ENCODE measurements at places on chromosomes 7 and 10.

DNA sequence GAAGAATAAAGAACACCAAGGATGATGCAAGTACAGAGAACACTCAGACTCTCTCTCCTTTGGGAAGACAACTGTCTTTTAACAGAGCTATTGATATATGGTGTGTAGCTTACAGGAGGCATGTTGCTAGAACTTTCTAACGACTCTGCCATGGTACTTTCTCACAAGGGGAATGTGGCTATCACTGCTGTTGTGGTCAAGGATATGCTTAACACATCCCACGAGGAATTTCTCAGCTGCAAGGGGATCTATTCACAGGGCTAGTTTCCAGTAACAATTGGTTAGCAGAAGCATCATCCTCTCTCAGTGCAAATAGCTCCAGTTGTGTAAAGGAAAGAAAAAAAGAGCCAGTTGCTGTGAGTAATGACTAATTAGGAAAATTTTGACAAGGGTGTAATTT is 826.0 kb downstream of the SORCS1 start:
- DNase-seq: no peak

DNA sequence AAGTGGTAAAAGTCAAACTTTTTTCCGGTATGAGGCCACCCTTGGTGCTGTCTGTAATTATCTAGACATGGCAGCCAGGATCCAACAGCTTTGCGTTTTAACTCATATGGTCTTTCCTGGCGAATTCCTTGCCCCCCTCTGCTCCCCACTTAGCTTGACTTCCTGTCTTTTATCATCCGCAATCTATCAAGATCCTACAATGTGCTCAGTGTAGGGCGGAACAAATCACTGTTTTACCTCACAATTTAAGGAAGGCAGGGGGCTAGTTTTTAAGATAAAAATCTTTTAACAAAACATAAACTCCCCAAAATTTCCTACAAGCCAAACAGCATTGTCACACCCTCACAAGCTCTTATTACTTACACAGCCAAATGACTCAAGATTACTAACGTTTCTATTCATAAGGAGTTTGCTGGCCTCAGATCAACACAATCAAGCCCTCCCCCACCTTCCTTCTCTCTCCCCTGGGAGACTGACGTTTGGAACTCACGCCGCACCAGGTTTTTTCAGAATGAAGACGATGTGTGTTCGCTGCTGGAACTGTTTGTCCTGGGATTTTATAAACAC is 1.3 kb upstream of the CDK14 start:
- no peak for DNase-seq

DNA sequence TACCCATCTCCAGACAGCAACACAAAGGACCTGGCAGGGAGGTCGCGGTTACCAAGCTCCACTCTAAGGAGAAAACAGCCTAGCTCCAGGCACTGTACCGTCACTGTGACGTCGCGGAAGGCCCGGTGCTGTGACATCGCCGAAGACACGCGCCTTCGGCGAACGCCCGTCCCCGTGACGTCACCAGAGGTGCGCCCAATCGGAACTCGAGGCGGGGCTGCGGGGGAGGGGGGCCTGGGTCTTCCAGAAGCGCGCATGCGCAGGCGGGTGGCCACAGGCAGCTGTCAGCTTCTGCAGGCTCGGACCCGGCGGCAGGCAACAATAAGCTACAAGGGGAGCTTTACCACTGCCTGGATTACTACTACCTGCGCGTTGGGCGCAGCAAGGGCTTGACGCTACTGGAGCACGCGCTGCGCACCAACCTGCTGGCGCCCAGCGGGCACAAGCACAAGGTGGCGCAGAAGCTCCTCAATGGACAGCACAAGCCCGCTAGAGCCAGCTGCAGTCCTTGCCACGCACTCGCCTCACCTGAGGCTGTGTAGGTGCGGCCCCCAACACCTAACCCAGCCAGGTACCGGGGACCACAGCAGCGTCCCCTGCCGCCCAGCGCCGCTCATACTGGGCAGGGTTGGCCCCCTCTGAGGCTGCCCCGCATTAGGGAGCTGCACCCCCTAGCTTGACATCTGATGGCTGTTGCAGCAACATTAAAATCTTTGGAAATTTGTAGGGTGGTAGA is 208.4 kb downstream of the TPST1 start:
- peak; percentile 90 for DNase-seq

DNA sequence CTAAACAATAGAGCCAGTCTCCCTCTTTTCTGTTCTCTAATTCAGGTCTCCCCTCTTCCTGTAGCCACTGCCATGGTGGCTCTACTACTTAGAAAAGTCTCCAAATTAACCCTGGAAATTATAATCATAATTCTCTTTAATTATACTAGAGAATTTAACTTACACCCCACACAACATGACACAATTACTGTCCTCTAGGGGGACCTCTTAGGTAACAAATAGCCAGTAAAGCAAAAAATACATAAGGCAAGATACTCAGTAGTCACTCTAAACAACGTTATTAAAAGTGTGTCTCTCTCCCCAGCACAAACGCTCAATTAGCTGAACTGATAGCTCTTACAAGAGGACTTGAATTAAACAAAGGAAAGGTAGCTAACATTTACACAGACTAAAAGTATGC is 44.3 kb upstream of the ZNF107 start:
- no peak for DNase-seq

- no peak for DNase-seq
These were observed 1.6 kb downstream of the ADCK2 start for GRCh38 chr7:140674356-140674800.

- no peak for DNase-seq
These were observed 6.1 kb upstream of the GPR85 start for GRCh38 chr7:113092762-113093161.

- peak; percentile 70 for DNase-seq
These were observed 33.3 kb downstream of the SRRM3 start for GRCh38 chr7:76234931-76235441.

GRCh38 chr7:151380199-151381097 is 29.4 kb downstream of the WDR86 start:
- no peak for DNase-seq

- no peak for DNase-seq
These were observed 6.8 kb downstream of the CYP26A1 start for GRCh38 chr10:93080350-93081046.

GRCh38 chr7:135666156-135666555 is 3.8 kb downstream of the STMP1 start:
- no peak for DNase-seq

DNA sequence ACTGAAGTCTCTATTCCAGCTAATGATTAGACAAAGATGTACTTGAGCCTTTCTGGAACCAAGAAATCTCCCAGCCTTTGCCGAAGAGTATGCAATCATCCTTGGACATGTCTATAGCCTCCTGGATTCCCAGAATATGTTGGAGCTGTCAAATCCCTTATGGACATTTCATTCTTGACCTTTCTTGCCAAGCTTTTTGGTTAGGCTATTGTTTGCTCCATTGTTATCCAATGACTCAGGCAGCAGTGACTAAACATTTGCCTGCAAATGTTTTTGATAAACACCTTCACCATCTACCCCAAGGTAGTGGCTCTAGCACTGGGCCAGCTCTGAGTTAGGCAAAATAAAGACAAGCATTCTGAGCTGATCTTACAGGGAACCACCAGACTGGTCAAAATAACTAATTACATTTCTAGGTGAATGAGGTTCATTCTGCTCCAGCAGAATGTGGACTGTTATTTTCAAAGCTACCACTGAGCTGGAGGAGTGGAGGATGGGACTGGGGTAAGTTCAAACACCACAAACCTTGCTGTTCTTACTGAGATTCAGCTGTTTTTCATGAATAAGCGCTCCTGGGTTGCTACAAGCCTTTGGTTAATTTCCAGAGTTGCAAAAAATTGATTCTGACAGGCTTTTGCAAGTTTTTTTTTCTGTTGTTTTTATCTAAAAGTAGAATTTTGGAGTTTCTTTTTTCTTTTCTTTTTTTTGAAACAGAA is 81.0 kb downstream of the TMEM270 start:
- DNase-seq: no peak

- DNase-seq: no peak
These were observed 166.9 kb downstream of the SNX10 start for GRCh38 chr7:26458466-26459145.

DNA sequence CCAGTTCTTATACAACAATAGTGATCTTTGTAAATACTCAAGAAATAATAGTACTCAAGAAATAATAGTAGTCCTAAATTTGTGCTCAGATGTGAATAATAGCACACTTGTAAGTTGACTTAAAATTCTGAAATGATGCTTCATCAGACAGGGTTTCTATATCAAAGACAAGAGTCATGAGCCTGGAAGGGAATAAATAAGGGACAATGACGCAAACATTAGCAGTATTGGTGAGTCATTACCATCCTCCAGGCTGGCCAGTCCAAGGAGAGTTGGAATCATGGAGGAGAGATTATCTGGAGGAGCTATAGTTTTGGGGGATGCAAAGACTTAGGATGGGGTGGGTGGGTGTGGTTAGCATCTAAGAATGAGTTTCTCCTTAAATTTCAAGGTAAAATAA is 6.1 kb upstream of the SH3PXD2A start:
- DNase-seq: no peak

GRCh38 chr7:25126751-25127150 is 1.7 kb upstream of the CYCS start:
- no peak for DNase-seq

GRCh38 chr7:156162451-156162850 is 350.2 kb upstream of the SHH start:
- DNase-seq: no peak

DNA sequence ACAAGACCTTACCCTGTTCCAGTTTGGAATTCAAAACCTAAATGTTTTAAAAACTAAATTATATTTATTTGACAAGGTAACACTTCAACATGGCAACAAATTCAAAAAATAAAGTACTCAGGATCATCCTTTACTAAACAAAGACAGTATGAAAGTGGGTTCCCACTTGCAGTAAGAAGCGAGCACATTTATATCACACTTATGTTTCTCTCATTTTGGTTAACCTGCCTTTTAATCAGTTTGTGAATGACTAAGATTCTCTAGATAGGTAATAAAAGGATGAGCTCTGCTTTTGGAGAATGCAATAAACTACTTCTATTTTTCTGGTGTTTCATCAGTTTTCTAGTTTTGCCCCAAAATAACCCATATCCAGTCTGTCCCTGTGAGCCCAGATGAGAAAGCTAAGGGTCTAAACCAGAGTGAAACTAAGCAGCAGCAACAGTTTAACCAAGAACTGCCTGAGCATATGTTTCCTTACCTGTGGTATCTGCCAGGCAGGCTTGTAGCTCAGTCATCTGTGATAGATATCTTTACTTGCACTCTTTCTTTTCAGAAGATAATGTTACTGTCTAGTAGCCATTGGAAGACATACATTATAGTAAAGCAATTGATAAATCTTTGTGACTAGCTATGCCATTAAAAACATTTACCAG is 64.1 kb downstream of the ABLIM1 start:
- no peak for DNase-seq

GRCh38 chr7:33452805-33453502 is 323.6 kb downstream of the BBS9 start:
- DNase-seq: no peak

- no peak for DNase-seq
These were observed 247.3 kb upstream of the AOAH start for GRCh38 chr7:36971515-36972139.

DNA sequence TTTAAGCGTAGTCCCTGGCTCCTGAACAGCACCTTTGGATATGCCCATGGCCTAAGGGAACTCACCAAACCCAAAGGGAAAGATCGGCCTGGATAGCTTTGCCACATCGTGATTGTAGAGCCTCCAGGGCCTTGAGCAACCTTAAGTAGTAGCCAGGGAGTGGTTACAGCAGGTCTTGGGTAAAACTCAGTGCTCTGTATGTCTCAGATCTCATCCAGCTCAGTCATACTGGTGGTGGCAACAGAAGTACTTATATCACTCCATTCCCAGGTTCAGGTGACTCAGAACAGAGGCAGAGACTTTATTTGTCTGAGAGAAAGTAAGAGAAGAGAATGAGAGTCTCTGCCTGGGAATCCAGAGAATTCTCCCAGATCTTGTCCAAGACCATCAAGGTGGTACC is 39.1 kb upstream of the AASS start:
- no peak for DNase-seq

- no peak for DNase-seq
These were observed 212.8 kb upstream of the PODXL start for GRCh38 chr7:131769241-131769640.

DNA sequence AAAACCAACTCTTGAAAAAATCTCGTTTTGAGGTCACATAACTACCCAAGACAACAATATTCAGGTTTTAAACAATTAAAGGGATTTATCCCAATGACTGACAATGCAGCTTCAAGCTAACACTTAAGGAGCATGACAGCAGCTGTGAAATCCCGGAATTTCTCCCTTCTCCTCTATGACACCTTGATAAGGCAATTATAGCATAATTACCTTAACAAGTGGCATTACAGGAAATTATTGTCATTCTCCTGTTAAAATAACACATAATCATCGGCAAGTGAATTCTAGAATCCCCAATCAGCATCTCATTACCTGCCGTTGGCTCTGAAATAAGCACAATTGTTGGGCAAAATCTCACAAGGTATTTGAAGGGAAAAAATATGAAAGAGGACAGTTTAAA is 417.0 kb upstream of the PFKP start:
- DNase-seq: no peak

GRCh38 chr7:101817471-101818286 is at the start of gene CUX1:
TSS of gene CUX1 (plus strand) at chr7:101817626. CDS start at chr7:101817640, 14 bp downstream.
- DNase-seq: no peak

DNA sequence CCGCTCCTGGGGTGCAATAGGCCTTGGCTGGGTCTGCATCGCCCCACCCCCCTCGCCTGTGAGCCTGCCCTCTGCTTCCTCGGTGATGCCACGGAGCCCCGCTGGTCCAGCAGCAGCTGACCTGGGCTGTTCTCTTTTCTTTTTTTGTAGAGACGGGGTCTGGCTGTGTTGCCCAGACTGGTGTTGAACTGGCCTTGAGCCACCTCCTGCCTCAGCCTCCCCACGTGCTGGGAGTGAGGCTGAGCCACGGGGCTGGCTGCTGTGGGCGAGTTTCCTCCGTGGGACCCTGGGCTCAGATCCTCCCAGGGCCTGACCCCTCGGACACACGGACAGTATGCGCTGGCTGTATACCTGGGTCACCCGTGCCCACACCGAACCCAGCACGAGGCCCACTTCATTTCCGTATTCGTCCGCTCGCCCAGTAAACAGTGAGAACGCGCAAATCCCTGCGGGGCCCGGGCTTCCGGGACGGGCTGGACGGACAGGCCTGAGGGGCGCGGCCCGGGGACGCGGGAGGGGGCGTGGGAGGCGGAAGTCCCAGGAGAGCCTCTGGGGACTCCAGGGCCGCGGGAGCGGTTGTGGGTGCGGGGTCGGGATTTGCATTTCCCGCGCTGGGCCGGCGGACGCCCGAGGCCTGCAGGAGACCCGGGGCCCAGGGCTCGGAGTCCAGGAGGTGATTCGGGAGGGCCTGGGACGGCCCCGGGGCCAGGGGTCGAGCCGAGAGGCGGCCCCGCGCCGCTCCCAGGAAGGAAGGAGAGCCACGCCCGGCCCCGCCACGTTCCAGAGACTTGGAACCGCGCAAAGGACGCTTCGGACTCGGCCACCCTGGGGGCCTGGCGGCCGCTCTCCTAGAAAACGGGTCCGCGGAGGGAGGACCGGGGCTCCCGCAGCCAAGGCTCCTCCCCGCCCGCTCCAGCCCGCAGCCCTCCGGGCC is 57.7 kb upstream of the DNAJB6 start:
- no peak for DNase-seq

- no peak for DNase-seq
These were observed 599.0 kb downstream of the TNS3 start for GRCh38 chr7:46982928-46983327.

All from nucleus accumbens (tissue), 56 donors.